ENCODE measurements at places on chromosomes 13 and 19.

DNA sequence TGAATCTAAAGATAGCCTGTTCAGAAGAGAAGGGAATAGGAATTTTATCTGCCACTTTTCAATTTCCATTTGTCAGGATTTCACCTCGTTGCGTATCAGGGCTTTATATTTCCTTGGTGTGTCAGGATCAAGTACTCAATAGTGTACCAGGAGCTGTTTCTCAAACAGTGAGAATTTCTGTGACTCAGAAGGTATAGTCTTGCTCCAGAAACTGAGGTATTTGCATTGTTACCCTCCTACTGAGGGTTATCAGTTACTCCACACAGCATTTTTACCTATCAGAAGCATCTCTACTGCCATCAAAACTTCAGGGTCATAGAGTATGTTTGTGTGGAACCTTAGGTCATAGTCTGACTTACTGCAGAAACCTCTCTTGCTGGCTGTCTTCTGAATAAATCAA, 271.7 kb upstream of the EDNRB start:
- no peak for DNase-seq

- no peak for DNase-seq
Observed at GRCh38 chr19:11377237-11377636, 2.8 kb downstream of the SWSAP1 start.

- DNase-seq, result no peak
Observed at GRCh38 chr19:8455018-8455417, 10.2 kb downstream of the HNRNPM start.

DNA sequence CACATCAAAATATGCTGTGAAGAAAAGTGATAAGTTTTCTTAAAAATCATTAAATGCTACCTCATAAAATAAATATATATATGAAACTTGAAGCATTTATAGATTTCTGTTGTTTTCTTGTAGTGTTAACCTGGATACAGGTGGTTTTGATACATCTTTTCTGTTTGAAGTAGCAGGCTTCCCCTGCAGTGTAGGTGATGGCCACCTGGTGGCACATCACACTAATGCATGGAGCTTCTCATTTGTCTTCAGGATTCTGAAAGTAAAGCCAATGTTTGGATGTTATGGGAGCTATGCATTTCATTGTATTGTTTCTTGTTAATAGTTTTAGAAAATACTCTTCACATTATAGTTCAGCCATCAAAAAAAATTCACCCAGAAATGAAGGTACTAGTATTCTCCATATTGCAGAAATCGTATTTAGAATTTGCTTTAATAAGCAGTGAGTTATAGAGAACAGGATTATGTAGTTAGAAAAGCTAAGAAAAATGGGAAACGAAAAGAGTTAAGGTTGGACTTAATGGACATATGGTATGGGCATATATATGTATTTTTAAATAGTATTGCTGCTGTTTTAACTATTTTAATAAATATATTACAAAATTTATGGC, 18.7 kb downstream of the GPR180 start:
- no peak for DNase-seq

GRCh38 chr13:112647256-112647655, 42.6 kb upstream of the ATP11A start:
- DNase-seq, result no peak

DNA sequence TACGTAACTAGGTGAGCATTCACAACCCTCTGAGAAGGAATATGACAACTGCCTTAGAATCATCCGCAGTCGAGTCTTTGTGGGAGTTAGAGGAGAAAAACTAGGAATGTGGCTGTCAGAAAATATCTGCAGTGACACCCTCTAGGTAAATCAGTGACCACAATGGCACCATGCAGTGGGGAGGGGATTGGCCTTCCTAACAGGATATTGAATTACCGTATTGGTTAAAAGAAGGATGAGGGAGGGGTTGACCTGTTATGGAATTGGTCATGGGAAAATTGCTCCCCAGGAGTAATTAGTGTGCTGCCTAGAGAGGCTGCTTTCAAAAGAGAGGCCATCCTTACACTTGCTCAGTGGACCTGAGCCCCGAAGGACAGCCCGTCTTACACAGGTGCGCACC, 205.6 kb upstream of the SOX1 start:
- no peak for DNase-seq

DNA sequence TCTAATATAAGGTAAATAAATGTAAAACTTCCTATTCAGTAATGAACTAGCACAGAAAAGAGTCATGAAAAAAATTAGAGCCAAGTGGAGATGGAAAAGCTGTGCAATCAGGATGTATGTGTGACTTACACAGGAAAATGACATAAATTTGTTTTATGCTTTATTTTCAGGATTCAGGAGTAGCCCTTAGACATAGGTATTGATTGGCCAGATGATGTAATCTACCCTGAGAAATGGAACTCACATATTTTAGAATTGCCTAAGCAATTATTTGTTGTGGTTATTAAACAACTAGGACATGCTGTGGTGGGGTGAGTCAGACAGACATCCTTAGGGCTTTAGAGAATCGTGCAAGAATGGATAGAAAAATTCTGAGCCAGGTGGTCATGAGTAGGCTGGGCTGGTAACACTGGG, 110.6 kb downstream of the PCDH9 start:
- no peak for DNase-seq

GRCh38 chr19:31402529-31403316, 53.5 kb upstream of the TSHZ3 start:
- no peak for DNase-seq

DNA sequence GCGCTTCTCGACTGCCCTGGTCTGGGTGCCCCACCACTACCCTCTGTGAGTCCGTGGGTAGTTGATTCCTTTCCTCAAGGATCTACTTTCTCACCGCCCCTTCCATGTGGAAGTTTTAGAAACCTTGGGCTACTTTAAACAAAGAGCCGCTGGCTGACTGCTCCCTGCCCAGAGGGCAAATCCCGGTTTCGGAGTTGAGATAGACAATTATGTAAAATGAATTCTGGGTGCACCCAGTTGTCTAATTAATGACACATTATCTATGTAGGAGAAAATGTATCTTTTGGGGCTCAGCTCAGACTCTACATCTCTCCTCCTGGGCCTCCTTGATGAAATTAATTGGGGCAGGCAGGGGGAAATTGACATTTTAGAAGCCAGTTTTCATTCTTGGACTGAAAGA, 305.4 kb downstream of the UQCRFS1 start:
- DNase-seq, result no peak

- no peak for DNase-seq
Observed at GRCh38 chr19:45601115-45601514, 897 bp downstream of the GPR4 start.

GRCh38 chr13:45833663-45834375, 17.7 kb downstream of the SIAH3 start:
- DNase-seq, result no peak

DNA sequence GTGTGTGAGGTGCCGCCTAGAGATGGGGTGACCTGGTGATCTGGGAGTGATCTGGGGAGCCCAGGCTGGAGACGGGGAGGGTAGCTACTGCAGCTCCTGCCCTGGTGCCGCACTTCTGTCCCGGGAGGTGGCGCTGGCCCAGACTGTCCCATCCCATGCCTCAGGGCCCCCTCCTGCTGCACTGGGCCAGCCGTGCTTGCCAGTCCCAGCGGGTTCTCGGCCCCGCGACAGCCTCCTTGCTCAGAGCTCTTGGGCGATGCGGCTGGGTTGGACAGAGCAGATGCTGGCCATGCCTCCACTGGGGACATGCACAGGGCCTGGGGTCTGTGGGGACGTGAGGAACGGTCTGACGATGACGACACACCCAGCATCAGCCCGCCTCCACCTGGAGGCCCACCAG, 2.5 kb downstream of the RAX2 start:
- DNase-seq, result no peak

GRCh38 chr13:102721800-102722231, 27.0 kb upstream of the METTL21C start:
- no peak for DNase-seq

DNA sequence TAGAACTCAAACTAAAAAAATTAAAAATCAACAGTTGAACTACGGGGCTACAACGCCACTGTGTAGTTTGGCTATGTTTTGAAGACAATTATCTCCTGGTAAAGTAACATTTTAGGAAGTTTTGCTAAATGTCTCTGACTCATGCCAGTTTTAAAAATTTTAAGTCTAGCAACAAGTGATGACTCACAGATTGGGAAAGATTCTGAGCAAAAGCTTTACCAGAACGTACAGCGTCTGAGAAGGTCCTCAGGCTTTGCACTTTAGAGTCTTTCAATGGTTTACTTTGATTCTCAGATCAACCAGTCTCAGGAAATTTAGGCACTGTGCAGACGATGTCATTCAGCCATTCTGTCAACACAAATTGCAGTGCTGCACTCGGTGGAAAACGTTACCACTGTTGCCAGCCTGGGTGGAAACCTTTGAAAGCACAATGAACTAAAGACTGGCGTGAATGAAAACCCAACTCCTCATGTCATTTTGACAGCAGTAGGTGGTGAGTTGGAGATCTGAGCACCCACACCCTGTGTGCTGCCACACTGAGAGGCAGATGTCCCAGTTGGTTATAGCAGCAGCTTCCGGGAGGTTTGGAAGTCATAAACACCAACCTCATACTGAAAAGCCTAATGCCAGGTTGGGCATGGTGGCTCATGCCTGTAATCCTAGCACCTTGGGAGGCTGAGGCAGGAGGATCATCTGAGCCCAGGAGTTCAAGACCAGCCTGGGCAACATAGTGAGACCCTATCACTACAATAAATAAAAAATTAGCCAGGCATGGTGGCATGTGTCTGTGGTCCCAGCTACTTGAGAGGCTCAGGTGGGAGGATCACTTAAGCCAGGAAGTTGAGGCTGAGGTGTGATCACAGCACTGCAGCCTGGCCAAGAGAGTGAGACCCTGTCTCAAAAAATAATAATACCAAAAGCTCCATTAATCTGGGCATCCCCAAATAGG, 6.3 kb upstream of the WTIP start:
- no peak for DNase-seq

- DNase-seq, result no peak
Observed at GRCh38 chr13:34214686-34215085, 396.7 kb downstream of the RFC3 start.

DNA sequence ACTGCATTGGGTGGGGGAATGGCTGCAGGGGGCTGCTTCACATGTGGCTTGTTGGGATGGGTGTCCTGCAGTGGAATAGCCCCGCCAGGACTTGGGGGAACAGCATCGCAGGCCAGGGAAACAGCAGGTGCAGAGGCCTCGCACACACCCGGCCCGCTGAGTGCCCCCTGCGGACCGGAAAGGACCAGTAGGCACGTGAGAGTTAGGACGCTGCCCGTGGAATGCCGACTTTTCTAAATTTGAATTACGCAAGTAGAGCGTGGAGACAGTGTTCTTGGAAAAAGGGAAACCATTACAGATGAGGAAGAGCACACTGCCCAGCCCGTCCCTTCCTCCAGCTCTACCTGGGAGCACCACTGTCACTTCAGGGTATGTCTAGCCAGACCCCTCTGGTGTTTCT, 11.5 kb downstream of the DNM2 start:
- DNase-seq, result no peak

DNA sequence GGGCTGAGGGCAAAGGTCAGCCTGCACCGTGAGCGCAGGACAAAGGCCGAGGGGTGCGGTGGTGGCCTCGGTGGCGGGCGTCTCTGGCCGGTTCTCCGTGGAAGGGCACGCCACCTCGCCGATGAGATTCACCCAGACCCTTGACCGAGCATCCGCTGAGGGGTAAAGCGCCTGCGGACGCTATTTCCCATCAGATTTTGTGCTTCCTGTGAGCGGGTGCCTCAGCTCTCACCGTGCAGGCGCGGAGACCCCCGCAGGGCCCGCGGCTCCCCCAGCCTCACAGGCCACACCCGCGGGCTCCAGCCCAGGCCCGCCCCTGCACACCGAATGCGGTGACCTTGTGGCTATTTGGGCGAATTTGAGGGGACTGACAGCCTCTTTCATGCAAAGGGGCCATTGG, 348.0 kb downstream of the TEX29 start:
- DNase-seq, result no peak

DNA sequence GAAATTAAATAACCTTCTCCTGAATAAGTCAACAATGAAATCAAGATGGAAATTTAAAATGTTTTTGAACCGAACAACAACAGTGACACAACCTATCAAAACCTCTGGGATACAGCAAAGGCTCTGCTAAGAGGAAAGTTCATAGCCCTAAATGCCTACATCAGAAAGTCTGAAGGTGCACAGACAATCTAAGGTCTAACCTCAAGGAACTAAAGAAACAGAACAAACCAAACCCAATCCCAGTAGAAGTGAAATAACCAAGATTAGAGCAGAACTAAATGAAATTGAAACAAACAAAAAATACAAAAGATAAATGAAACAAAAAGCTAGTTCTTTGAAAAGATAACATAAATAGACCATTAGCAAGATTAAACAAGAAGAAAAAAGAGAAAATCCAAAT, 9.0 kb downstream of the UGGT2 start:
- DNase-seq, result no peak

GRCh38 chr13:80753866-80754265, 412.9 kb upstream of the SPRY2 start:
- no peak for DNase-seq

DNA sequence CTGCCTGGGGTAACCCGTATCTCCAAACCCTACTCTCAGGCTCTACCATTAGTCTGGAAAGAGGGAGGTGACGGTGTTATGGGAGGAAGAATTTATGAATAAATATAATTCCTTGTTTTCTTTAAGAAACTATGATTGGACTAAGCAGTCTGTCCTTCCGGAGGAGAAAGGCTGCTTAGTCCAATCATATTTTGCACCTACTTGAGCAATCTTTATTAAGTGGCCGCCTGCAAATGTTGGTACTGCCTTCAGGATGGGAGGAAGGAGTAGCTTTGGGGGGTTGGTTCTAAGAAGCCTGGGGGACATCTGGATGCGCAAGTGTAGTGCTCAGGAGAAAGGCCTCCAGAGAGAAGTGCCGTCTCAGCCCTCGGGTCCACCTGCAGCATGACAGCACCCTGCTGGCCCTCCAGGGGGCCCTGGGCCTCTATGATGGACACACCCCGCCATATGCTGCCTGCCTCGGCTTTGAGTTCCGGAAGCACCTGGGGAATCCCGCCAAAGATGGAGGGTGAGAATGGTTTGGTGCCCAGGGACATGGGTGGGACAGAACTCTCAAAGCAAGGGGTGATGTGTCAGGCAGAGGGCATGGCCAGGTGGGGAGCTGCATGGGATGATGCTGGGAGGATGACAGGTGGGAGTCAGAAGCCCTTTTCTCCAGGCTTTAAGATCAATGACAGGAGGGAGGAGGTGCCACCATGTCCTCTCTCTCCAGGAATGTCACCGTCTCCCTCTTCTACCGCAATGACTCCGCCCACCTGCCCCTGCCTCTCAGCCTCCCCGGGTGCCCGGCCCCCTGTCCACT, 4.1 kb downstream of the ACP4 start:
- no peak for DNase-seq

DNA sequence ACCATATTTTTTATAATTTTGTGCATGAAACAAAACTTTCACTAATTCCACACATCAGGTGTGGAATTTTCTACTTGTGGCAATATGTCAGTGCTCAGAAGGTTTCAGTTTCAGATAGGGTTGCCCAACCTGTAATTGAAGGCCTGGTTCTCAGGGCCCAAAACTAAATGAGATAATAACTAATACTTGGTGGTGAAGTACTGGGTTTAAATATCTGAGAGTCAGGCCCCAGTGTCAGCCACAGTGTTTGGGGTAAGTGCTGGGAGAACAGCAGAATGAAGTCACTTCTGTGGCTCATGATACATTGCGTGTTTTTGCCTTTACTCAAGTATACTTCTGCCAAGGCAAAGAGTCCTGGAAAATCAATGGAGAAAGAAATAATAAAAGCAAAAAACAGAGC, 5.6 kb downstream of the SAFB start:
- DNase-seq, result no peak
